ENCODE measurements at places on chromosomes 11 and 22.

- DNase-seq = no peak
These were observed 42.0 kb downstream of the RSF1 start for GRCh38 chr11:77778549-77778948.

DNA sequence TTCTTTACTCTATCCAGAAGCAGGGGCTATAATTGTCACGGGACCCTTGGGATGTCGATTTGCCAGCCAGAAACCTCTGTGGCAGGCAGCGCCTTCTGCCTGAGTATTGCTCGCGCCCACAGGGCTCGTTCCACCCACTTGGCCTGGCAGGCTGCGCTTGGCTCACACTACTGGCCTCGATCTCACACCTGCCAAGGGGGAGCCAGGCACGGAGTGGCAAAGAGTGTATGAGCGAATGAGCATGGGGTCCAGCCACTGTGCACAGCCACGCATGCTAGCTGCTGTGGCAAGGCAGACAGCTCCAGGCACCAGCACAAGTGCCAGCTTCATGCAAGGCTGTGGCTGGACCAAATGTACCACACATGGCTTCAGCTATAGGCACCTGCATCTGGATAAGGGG lies 599.8 kb downstream of the DLG2 start:
- no peak for DNase-seq

DNA sequence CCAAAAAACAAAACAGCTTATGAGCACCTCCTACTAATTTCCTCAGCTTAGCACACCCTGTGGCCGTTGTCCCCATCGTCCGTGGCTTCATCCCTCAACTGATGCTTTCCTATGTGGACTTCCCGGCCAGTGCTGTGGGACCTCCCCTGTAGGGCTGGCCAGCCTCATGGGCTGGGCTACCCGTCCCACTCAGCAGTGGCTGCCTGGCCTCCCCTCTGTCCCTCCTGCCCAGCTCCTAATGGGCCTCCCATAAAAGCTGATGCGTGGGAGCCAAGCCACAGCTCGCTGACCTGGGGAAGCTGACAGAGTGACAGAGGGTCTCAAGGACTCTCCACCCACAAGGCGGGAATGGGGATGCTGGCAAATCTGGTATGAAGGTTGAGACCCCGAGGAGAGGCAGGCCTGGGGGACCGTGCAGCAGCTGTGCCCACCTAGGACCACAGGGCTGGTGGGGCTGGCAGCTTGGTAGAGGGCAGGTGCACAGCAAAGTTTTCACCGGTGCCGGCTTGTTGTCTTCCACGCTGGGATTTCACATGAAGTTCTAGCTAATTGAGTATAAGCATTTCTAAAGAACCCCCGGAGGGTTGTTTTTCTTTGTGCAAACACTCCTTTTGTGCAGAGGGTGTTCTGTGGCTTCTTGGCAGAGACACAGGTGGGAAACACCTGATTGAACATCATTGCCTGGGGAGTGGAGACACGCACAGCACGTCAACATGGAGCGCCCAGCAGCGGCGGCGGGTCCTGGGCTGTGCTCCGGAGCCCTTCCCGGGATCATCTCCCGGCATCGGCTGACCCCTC lies 23.2 kb downstream of the TBX1 start:
- no peak for DNase-seq

DNA sequence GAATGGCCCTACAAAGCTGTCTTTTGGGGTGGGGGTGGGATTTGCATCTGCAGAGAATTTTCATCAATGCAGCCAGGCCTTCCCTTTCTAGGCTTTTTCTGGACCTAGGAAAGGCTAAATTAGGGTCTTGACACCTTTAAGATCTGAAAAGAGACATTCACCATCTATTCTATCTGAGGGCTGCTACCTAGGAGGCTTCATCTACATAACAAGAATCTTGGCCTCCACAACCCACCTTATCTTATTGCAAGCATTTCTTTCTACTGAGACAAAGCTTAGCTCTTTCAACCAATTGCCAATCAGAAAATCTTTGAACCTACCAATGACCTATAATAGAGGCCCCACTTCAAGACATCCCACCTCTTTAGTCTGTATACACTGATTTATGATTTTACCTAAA lies 20.7 kb upstream of the INCENP start:
- DNase-seq = no peak

GRCh38 chr11:17401841-17402240 lies 13.4 kb upstream of the KCNJ11 start:
- no peak for DNase-seq

DNA sequence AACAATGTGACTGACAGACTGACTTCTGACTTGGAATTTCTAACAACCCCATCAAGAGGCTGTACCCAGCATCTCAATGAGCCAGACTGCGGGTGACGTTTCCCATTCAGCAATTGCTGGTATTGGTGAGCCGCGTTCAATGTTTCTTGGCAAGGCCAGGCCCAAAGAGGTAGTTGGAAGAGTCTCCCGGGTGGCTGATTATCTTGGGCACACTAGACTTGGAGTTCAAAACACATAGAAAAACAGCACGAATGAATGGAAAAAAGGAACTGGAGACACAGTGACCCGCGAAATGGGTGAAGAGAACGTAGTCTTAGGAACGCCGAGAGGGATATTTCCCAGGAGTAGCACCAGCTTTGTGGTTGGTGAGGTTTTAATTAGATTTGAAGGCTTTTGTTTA lies 115.7 kb downstream of the RPS6KA4 start:
- DNase-seq = no peak

DNA sequence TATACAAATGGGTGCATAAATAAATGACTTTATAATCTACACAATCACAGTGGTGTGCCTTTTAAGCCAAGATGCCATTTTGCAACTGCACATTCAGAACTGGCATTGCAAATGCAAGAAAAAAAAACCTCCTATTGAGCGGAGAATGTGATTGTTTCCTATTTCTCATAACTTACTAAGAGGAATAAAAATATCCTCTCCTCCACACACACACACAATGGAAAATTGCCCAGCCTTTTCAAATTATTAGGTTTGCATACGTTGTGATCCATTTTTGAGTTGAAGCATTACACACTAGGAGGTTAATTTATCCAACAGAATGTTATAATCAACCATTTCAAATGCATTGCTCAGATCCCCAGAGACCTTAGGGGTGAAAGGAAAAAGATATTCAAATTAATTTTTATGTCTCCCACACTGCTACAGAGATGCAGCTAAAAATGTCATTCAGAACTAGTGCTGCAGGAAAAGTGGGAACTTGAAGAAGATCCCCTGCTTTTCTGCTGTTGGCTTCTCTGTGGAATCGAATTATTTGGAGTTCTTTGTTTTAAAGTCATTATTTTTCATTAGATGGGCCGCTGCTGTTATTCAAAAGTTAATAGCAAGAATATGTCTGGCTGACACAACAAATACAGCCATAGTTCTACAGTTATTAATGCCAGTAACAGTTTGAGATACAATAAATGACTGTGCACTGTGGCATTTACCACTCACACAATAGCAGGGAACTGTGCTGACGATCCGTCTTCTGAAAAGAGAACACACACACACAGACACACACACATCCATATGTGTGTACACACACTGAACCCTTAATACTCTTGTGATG lies 299.9 kb upstream of the ANO5 start:
- no peak for DNase-seq

- DNase-seq = no peak
These were observed 29.5 kb upstream of the BID start for GRCh38 chr22:17803609-17804270.

GRCh38 chr11:113454455-113454854 lies 20.7 kb downstream of the DRD2 start:
- no peak for DNase-seq

- no peak for DNase-seq
These were observed 4.2 kb upstream of the MPPED1 start for GRCh38 chr22:43407591-43407990.

- no peak for DNase-seq
These were observed 17.3 kb downstream of the RPL27A start for GRCh38 chr11:8699903-8700302.

GRCh38 chr11:23789938-23790371 lies 706.9 kb upstream of the LUZP2 start:
- no peak for DNase-seq

- no peak for DNase-seq
These were observed 82.2 kb upstream of the PITPNB start for GRCh38 chr22:28001171-28001835.

DNA sequence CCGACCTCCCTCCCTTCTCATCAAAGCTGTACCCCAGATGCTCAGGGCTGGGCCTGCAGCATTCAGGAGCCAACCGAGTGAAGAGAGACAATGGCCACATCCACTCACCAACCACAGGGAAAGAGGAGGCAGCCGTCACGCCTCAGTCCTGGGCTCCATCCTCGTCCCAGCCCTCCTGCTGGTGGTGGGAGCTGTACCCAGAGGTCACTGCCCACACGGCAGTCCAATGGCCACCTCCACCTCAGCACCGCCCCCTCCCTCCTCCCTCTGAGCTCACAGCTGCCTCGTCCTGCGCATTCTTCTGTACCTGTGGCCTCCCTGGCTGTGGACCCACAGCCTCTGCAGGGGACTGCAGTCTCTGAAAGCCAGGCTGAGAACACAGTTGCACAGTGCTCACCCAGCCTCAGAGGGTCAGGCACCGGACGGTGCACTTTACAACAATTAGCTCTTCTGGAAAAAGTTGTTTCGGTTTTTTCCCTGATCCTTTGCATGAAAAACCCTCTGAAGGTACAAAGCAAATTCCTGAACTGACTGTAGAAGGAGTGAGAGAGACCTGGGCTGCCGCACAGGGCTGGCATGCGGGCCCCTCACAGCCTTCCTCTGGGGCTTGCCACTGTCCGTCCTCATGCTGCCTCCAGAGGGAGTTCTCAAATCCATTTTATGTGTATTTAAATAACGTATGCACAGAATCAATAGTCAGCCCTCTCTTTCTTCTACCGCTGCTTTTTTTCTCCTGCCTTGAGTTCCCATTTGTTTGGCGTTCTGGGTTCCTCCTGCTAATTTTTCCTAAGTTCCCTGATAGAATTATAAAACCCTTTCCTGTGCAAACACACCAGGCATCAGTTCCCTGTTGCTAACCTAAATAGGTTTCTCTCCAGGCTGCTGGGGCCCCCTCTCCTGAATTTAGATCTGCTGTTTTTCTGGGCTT lies 52.7 kb downstream of the PHF21B start:
- peak; percentile 23 for DNase-seq

- DNase-seq = peak; percentile 92
These were observed 15.8 kb downstream of the LINC01488 start for GRCh38 chr11:69497221-69497787.

DNA sequence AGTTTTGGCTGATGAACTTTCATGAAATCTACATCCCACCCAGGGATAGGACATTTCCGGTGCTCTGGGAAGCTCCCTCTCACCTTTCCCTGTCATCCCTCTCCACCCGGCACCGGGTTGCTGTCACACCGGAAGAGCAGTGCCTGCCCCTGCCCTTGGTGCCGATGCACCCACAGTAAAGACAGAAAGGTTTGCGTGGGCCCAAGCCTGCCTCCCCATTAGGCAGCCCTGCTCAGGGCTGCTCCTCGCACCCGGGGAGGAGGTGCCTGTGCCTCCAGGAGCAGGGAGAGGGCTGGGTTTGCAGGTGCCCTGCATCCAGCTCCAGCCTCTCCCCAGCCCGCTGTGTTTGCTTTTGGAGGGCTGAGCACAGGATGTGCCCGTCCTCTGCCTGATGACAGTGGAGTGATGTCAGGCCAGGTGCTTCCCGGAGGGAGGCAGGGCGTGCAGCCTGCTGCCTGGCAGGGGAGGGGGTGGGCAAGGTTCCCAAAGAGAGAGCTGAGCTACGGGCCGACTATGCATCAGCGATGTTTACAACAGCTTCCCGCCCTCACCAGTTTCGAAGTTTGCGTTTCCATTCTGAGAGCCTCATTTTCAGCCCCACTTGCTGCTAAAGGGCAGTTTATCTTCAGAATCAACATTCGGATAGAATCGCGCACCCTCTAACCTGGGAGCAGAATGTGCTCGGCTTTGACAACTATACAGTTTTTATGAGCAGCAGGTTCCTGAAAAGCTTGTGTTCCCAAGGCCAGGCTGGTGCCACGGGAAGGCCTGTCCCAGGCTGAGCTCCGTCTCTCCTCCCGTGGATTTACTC lies 83.2 kb upstream of the CLDN5 start:
- peak; percentile 52 for DNase-seq

DNA sequence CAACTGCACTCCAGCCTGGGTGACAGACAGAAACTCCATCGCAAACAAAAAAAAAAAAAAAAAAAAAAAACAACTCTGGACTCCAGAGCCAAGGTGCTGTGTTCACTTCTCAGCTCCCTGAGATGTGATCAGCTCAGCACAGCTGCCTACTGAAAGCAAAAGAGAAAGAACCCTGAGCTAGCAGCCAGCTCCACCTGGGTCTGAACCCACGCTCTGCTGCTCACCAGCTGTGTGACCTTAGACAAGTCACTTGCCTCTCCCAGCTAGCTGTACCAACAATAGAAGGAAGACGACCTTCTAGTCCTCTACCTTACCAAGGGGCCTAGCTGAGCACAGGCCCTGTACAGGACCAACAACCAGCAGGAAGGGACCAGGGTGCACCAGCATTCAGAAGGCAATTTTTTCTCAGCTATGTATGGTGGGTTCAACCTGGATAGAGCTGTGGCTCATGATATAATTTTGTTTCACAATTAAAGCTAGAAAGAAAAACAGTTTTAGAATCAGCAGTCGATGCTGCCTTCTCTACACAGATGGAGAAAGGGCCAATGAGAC lies 3.8 kb downstream of the DGCR2 start:
- DNase-seq = no peak

- no peak for DNase-seq
These were observed at the start of gene CD6 for GRCh38 chr11:60971520-60971919. TSS of gene CD6 (plus strand) at chr11:60971680. CDS start at chr11:60971866, 186 bp downstream.

DNA sequence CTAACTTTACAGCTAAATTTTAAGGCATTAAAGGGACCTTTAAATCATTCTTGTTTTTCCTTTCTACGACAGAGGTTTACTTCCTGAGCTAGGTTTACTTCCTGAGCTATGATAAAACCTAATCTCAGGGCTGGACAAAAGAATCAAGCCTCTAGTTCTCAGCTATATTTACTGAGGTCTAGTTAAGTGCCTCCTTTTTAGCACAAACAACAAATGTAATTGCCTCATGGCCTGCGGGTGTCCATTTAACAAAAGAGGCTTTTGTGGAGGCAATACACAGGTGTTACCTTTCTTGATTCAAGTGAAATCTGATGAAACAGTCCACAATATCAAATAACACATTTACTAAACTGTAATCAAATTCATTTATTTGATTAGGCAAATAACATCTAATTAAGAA lies 67.3 kb downstream of the IMMP1L start:
- DNase-seq = peak; percentile 7

DNA sequence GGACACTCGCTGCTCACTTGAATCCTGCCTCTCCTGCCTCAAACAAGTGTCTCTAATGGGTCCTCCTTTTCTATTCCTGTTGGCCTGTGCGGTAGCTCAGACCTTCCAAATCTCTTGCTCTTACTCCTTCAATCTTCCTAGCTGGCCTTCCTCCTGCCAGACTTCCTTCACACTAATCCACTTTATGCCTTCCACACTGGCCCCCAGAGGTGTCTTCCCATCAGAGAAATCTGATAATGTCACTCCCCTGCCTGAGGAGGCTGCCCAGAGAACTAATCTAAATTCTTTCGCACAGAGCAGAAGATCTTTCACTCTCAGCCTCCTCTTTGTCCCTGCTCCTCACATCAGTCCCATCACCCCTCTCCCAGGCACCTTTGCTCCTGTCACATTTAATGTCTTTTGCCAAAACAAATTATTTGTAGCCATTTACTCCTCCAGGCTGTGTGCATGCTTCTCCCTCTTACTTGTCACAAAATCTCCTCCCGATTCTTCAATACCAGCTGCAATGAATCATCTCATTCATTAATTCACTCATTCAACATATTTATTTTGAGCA lies 175.7 kb downstream of the MAML2 start:
- no peak for DNase-seq

Measured in lung (tissue), 17 donors.